Hippocampal formation (tissue), 2 donors: ENCODE measurements at places on chromosomes 2 and 18.

DNA sequence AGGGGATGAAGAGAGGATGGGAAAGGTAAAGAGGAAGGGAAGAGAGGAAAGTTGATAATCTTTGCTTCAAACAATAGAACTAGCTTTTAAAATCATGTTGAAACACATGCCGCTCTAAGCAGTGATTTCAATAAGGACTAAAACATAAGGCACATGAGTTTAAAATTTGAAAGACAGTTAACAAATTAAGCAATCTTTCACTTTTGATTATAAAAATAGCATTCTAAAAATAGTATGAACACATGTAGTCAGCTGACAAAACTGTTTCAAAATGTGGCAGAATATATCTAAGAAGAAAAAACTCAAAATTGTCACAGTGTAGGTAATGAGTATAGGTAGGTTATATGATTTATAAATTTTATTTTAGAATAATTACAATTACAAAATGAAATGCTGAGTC, 25.3 kb downstream of the PSME4 start:
- no peak for DNase-seq

DNA sequence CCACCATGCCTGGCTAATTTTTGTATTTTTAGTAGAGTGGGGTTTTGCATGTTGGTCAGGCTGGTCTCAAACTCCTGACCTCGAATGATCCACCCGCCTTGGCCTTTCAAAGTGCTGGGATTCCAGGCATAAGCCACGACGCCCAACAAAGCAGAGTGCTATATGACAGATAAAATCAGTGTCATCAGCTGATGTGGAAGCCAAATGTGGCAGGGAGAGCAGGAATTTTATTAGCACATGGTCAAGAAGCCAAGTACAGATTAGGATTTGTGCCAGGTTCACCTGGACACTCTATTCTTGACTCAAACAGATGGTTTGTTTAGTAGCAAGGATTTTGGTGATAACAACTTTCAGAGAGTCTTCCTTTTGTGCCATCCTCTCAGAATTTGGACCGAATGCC, 62.7 kb downstream of the LCLAT1 start:
- DNase-seq = no peak

DNA sequence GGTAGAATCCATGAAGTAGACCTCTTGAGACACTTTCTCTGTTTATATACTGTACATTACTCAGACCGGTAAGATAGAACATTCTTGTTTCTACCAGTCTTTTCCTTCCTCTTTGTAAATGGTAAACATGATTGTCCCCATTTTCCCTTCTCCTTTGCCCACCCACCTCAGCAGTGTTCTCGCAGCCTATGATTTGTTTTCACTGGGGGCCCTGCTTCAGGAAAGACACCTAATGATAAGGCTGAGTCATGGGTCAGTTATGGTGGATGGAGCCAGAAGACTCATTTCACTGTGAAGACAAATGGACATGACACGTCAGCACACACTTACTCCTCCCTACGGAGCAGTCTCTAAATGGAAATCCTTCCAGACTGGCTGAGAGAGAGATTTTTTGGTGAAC, 23.7 kb downstream of the CENPO start:
- no peak for DNase-seq

- no peak for DNase-seq
Measured at GRCh38 chr2:149082079-149082478, 43.6 kb downstream of the LYPD6B start.

DNA sequence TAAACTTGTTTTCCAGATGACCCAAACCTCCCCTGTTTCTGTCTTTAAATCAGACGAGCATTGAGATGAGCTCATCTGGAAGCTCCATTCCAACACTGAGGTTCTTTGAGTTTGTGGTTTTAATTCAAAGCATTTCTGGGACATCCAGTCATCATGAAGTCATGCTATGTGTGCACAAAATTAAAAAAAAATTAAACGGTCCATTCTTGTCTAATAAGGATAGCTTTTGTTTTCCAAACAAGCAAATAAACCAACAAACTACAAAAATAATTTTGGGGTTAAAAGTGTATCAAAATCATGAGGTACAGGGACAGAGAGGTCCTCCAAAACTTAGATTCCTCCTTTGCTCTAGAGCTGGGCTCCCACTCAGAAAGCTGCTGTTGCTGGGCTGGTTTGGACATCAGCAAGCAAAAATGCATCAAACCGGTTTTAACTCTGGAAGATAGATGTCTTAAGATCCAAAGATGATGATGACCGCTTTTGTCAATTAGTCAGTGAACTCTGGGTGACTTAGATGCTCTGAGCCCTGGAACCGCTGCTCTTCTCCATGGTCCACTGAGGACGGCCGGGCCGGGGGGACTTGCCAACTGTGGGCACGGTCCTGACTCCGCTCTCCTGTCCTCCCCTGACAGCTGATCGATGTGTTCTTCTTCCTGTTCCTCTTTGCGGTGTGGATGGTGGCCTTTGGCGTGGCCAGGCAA, 65.4 kb downstream of the TRPM8 start:
- no peak for DNase-seq

- DNase-seq = no peak
Measured at GRCh38 chr2:86697551-86698104, 22.5 kb upstream of the RMND5A start.

DNA sequence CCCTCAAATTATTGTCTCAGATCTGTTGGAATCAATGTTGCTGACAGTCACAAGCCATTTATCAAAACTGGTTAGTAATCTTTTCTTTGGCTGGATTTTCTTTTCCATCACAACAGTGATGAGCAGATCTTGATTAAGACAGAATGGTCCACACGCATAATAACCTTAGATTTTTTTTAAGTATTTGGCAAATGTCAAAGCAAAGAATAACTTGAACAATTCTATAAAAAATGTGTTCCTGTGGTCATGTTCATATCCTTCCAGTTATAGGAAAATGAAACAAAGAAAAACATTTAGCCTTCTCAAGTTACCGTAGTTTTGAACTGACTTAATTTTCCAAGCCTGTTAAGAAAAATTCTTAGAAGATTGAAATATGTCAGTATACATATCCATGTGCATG, 659.9 kb upstream of the ID2 start:
- DNase-seq = no peak

GRCh38 chr18:62341473-62341872, 16.4 kb downstream of the TNFRSF11A start:
- DNase-seq = no peak

DNA sequence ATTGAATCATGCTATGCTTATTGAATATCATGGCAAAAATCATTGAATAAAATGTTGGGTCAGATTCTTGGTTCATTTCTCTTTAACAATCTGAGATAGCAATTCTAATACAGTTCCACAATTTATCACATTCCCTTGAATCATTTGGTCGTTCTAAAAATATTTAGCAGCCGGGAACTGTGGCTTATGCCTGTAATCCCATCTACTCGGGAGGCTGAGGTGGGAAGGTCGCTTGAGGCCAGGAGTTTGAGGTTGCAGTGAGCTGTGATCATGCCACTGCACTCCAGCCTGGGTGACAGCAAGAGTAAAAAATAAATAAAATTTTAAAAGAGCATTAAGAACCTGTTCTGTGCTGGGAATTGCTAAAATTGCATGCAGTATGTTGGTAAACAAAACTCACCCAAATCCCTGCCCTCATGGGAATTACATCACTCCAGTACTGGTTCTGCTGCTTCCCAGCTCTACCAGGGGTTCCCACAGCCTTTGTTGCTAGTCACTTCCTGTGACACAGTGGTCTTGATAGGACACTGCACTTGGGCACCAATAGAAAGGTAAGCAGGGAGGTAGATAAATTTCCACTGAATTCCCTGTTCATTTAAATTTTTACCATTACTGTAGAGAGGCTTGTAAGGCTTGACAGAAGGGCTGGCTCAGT, 200.4 kb downstream of the CTNNA2 start:
- DNase-seq = no peak

- DNase-seq = no peak
Measured at GRCh38 chr2:219603771-219604170, 6.1 kb downstream of the STK11IP start.

GRCh38 chr18:62937065-62937464, 221.7 kb downstream of the PHLPP1 start:
- DNase-seq = no peak

DNA sequence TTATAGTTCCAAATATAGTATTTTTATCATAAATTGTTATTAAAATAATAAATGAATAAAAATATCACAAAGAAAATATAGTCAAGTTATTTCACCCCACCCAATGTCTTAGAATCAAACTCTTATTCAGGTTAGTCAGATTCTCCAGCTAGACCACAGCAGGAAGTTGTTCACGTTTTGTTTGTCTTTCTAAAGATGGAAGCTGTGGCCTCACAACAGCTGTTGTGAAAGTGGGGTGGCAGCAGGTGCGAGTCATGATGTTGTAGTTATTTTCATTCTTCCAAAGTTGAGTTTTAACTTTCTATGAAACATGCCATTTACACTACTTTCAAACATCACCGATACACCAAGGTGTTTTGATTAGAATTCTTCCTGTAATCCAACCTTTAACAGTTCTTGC, 272.9 kb downstream of the SLC8A1 start:
- no peak for DNase-seq

DNA sequence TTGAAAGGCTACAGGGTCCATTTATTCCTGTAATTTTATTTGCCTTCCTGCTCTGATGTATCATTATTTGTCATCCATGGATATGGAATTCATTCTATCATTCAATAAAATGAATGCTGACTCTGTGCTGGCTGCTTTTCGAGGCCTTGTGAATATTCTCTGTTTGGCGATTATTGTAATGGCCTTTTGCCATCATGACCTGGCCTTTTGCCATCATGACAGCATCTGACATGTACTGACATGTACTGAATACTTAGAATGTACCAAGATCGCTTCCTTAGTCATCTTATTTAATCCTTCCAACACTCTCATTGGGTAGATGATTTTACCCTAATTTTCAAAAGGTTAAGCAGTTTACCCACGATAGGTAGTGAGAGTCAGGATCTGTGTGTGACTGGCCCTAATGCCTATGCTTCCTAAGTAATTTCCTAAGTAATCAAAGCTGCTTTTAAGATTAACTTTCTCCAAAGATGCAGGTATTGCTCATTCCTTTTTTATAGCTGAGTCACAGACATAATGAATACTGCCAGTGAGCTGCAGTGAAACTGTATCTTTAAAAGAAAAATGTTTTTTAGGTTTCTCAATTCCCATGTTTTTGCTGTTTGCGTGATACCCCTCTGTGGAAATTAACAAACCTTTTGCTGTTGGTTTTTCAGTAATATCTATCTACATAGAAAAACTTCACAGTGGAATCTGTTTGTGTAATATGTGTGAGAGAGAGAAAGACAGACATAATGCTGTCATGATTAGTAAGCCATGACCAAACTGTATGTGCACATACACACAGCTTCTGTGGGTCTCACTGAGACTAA, 127.8 kb downstream of the CERS6 start:
- DNase-seq = no peak

DNA sequence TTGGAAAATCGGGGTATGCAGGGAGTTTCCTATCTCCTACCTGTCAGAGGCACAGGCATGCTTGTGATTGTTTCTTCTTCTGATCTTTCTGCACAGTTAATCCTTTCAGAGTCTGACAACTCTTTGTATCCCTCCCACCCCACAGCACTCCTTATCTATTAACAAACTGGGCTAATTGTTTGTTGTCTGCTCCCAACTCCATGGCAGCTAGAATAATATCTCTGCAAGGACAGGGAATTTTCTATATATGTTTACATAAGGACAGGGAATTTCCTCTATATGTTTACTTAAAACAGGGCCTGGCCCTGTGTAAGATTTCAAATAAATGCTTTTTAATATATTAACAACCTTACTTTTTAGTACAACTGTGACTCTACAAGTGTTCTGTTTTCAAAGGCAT, 36.0 kb upstream of the VRK2 start:
- DNase-seq = no peak
